Islet precursor cell (in vitro differentiated cells): ENCODE measurements at places on chromosomes 6 and 20.

GRCh38 chr6:168045706-168046620 is 33.0 kb downstream of the FRMD1 start:
- DNase-seq: peak; percentile 48

GRCh38 chr6:28922821-28923317 is 916 bp downstream of the TRIM27 start:
- peak; percentile 67 for DNase-seq

DNA sequence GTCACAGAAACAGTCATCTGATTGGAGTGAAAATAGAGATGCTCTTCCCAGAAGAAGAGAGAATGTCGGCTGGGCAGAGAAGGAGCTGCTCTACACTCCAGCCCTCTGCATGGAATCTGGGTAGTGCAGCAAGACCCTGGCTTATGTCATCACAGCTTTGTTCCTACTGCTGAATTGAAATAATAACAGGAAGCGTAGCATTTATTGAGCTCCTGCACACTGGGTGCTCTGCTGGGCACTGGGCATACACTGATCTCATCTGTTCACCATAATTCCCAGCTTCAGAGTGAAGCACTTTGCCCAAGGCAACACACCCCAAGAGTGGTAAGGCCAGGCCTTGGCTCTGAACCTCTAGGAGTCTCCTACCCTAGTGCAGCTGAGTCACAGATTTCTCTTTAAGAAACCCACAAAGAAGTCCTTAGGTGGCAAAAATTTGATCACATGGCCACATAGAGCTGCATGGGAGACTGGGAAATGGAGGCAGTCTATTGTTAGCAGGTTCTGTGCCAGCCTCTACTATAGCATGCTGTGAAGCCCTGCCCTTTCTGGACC is 3.9 kb upstream of the SDCBP2 start:
- DNase-seq: peak; percentile 38

DNA sequence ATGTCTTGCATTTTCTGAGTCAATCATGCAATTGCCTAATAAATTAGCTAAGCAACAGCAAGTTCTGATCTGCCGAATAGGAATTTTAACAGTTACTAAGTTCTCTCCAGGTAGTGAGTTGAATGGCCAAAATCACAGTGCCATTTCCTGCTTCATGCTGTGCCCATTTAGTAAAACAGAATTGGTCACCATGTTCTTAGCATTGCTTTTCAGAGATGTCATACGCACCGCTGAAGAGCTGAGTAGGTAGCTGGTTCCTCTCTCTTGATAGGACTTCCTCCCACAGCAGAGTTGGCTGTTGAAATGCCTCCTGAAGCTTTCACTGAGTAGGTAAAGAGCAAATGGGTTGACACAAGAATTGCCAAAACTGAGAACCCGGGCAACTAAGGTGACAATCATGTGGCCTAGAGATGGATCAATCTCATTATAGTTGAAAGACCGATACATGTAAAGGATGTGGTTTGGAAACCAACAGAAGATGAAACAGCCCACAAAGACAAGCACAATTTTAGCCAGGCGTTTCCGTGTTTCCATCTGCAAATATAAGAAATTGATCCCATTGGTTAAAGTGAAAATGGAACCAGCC is 57.1 kb upstream of the GJE1 start:
- no peak for DNase-seq

DNA sequence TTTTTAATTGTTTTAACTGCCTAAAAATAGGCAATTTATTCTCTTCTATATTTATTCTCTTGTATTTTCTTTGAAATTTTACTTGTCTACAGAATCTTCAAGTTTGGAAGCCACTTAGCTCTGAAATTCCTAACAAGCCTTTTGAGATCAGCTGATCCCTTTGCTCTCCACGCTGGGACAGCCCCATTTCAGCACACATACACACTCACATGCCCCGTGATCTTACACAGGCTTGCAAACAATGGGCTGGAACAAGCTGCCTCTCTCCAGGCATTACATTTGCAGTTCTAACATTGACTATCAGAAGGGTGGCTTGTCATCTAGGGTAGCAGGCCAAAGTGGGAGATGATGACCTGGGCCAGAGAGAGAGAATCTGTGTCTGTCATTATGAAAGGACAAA is 62.1 kb upstream of the RAB32 start:
- no peak for DNase-seq
